ENCODE measurements at places on chromosomes 3 and 15.

- DNase-seq = no peak
These were observed 120.5 kb downstream of the DUT start for GRCh38 chr15:48451736-48452135.

- no peak for DNase-seq
These were observed 256.3 kb downstream of the LRTM1 start for GRCh38 chr3:54671511-54671910.

DNA sequence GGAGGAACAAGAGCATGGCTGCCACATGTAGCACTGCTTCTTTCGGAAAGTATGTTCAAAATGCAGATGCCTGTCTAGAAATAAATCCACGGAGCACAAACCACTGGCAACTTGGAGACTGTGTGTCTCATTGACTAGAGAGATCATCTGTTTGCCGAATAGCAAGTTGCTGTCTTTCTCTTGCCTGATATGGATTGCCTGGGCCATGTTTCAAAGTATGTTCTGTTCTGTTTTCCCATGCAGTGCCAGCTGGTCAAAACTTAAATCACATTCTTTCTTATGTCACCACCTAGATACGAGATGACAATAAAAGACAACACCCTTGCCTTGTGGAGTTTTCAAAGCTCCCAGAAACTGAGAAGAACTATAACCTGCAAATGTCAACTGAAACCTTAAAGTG lies 318.9 kb downstream of the RYR3 start:
- no peak for DNase-seq

- no peak for DNase-seq
These were observed 883 bp downstream of the MAGEF1 start for GRCh38 chr3:184710870-184711492.

GRCh38 chr3:59388555-59389270 lies 338.9 kb upstream of the CFAP20DC start:
- no peak for DNase-seq

- no peak for DNase-seq
These were observed 294.1 kb upstream of the ARL6 start for GRCh38 chr3:97470481-97470880.
